ENCODE measurements at places on chromosomes 13 and 19. TPM values are rescaled to one million over a fixed set of nuclear protein-coding genes. Genes with fewer than 3 reads are reported as not detected.

CEACAM6 gene
- total RNA-seq = not detected

FXYD1 gene
- total RNA-seq = not detected

TM9SF2 gene
- 220 TPM for total RNA-seq

IFT88 gene
- total RNA-seq = 22.6 TPM

CACNG6 gene
- total RNA-seq = 6.3 TPM

GARIN5A gene
- total RNA-seq = not detected

MEF2B gene
- not detected for total RNA-seq

GRCh38 chr13:111317042-111317550 is 3.3 kb upstream of the TEX29 start:
- no peak for DNase-seq

- no peak for DNase-seq
Observed at GRCh38 chr13:20457670-20458069, 68.0 kb downstream of the CRYL1 start.

- DNase-seq = no peak
Observed at GRCh38 chr19:43479961-43480561, 14.7 kb upstream of the LYPD3 start.

GRCh38 chr19:8566855-8567254 is 10.4 kb downstream of the MYO1F start:
- no peak for DNase-seq

DNA sequence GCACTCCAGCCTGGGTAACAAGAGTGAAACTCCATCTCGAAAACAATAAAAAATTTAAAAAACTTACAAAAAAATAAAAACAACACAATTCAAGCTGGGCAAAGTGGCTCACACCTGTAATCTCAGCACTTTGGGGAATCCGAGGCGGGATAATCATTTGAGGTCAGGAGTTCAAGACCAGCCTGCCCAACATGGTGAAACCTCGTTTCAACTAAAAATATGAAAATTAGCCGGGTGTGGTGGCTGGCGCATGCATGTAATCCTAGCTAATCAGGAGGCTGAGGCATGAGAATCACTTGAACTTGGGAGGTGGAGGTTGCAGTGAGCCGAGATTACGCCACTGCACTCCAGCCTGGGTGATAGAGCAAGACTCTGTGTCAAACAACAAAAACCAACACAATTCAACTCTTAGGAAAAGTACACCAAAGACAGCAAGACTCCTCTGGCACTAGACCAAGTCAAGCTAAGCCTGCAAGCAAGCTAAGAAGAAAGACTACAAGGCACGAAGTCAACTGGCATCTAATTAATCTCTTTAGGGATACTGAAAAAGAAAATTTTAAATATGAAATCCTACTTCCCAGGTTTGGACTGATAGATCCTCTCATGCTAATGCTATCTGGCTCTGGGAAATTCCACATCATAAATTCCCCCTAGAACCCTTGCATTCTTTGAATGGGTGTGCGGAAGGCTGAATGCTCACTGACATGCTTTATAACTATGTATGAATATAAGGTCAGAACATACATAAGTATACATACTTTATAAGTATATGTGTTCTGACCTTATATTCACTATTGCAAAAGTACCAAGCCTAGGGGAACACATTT is 7.9 kb downstream of the PBX4 start:
- DNase-seq = no peak

DNA sequence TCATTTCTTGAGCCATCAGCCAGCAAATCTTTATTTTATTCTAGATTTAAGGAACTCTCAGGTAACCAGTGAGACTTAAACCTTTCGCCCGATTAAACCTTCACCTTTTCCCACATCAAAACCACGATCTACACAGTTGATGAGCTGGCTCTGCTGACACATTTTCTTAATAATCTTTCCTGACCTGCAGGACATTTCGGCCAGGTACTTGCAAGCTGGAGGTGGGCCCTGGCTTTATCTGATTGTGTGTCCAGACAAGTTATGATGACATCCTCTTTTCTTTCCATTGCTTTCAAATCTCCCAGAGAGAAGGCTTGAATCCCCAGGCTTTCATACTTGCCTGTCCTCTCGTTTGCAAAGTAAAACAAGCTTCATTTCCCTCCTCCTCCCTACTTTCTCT is 144.2 kb downstream of the EFNB2 start:
- DNase-seq = no peak

- DNase-seq = peak; percentile 71
Observed at GRCh38 chr13:21079761-21080592, 18.6 kb upstream of the LATS2 start.

GRCh38 chr19:48543121-48543710 is 8.8 kb upstream of the SULT2B1 start:
- DNase-seq = peak; percentile 68

GRCh38 chr19:52689843-52690368 is 44.9 kb downstream of the ZNF611 start:
- no peak for DNase-seq

- DNase-seq = no peak
Observed at GRCh38 chr13:112764864-112765561, 75.2 kb downstream of the ATP11A start.

GRCh38 chr19:33441277-33441699 is 67.8 kb downstream of the CEBPG start:
- DNase-seq = no peak

DNA sequence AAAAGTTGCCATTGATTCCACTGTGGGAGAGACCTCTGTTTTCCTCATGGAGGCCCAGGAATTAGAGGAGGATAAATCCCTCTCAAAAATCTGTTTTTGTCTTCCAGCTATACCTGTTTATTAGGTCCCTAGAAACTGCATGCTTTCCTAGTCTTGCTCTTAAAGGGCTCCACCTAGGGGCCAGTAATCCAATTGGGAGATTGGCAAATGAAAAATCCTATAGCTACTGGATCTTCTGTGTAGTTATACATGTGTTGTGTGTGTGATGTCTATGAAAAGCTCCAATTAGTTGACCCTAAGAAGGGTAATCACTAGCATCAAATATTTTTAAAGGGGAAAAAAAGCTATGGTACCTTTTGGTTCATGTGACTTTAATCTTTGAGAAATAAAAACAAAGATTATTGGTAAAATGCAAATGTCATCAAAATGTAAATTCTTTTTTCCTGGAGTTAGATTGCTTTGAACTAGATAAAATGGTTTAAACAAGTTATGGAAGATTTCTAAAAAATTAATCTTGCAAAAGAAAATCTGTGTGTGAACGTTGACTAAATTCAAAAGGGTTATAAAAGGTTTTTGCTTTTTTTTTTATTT is 63.4 kb upstream of the C1QTNF9B start:
- DNase-seq = peak; percentile 44

GRCh38 chr13:103371271-103371670 is 305.1 kb upstream of the SLC10A2 start:
- DNase-seq = no peak

DNA sequence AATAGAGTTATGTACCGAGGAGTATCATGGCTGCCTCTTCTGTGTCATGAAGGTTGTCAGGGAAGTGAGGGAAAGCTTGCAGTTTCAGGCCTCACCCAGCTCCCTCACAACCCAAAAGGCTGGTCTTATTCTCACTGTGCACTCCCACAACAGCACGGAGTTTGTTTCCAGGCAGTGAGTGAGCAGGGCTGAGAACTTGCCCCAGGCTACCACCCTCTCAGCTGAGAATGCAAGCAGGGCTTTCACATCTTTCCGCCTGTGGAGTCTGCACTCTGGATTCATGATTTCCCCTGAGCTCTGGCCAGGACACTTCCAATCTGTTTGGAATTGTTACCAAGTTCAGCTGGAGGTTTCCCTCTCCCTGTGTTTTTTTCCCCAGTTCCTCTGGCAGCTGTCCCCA is 2284.7 kb upstream of the PCDH20 start:
- no peak for DNase-seq

DNA sequence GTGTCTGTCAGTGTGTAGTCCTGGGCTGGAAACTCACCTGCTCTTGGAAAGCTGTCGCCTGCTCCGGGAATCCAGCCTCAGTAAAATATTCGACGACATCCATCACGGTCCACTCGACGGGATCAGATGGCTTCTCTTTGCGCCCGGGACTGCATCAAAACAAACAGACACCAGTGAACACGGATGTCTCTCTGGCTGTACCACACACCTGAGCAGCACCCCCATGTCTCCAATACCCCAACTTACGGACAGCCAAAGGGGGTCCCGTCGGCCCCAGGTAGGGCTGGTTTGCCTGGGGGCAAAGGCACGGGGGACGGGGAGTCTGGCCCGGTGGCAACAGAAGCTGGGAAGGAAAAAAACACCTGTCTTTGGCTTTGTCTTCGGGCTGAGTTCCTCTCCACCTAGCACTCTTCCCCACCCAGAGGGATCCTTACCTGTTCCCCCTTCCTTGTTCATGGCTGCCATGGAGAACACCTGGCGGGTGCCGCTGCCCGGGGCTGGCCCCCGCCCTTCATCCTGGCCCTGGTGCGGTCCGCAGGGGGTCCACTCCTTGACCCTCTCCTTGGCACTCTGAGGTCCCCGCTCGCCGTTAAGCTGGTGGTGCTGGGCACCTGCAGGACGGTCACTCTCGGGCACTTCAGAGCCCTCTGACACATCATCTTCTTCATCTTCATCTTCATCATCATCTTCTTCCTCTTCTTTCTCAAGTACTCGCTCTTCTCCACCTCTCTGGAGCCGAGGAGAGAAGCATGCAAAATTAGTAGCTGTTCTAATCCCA is 1.7 kb downstream of the SAMD1 start:
- no peak for DNase-seq

- peak; percentile 91 for DNase-seq
Observed at GRCh38 chr13:34044660-34045080, 226.7 kb downstream of the RFC3 start.

GRCh38 chr13:78402708-78403400 is 200.5 kb downstream of the POU4F1 start:
- no peak for DNase-seq

DNA sequence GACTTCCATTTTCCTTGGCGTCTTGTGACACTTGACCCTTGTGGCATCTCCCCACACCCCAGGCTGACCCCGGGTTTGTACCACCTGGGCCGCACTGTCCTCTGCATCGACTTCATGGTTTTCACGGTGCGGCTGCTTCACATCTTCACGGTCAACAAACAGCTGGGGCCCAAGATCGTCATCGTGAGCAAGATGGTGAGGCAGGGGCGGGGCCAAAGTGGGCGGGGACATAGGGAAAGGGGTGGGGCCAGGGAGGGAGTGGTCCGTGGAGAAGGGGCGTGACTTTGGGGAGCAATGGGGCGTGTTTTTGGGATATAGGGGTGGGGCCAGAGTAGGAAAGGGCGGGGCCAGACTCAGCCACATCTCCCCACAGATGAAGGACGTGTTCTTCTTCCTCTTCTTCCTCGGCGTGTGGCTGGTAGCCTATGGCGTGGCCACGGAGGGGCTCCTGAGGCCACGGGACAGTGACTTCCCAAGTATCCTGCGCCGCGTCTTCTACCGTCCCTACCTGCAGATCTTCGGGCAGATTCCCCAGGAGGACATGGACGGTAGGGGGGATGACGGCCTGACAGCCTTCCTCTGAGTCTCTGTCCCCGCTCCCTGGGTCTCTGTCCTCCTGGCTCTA is 42.8 kb downstream of the TRPM4 start:
- DNase-seq = no peak

- DNase-seq = no peak
Observed at GRCh38 chr13:106178816-106179215, 356.6 kb downstream of the EFNB2 start.

- DNase-seq = peak; percentile 22
Observed at GRCh38 chr13:93745884-93746283, 519.3 kb downstream of the GPC6 start.

DNA sequence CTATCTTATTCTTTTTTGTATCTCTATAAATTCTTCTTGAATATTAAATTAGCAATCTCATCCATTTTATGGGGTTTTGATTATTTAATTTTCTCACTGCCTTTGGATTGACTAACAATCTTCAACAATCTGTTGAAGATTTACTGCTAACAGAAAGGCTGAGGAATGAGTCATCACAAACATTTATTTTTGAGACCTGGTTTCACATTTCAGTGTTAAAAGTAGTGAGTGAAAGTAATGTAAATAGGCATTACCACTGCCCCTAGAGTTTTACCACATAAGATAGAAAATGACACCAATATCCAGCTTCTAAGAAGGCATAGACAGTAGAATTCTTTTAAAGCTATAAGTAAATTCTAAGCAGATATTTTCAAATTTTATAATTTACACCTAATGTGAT is 472.8 kb downstream of the OLFM4 start:
- DNase-seq = no peak

DNA sequence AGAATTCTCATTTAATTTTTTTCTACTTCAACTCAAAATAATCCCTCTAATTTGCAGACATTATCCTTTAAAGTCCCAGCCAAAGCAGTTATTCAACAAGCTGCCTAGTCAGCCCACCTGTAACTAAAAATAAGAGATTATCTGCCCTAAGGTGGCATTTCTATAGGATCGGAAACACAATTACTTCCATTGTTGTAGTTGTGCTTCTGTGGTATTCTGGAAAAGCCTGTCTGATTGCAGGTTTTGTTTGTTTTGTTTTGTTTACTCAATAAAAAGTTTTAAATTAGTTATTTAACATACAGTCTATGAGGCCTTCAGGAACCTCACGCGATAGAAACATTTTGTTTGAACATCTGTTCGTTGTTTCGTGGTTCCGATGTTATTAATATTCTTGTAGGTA is 101.0 kb downstream of the ZIC5 start:
- no peak for DNase-seq

DNA sequence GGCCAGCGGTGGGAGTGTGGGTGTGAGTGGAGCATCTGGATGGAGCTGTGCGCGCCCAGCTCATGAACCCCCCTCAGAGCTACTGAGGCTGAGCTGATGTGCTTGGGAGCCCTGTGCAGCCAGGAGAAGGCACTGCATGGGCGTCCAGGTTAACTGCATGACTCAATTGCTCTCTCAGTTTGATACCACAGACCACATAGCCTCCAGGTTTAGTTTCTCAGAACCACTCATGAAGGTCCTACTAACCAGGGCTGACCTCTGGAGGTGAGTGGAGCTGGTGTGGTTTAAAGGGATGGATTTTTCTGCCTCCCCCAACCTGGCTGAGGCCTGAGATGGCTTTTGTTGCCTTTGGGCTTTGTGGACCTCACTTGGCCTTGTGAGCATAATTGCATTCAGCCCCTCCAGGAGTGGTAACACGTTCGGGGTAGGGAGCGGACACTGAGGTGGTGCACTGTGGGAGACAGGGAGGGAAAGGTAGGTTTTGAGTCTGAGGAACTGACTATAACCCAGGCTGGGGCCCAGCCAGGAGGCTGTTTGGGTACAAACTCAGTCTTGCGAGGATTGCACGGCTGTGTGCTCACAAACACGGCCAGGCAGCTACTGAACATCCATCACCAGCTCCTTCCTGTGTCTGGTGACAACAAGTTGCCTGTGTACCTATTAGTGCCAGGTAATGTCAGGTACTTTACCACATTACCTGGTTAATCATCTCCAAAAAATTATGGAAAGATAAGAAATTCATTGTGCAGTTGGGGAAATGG is 97.5 kb downstream of the RGCC start:
- DNase-seq = no peak

DNA sequence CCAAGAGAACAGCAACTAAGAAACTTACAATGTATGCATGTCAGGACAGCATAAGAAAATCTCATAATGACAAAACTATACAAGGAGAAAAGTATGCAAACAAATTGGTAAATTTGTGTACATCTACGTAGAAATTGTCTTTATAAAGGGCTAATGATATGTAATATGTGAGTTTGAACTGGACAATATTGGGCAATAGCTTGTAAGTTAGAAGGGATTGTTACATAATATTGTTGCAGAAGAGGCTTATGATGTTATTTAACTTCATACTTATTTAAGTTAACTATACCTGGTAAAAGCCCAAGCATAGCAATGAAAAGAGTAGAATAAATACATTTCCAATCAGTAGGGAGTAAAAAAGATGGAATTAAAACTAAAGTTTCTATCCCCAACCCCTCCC is 134.0 kb downstream of the MAB21L1 start:
- no peak for DNase-seq
